ENCODE measurements at places on chromosomes 11 and 22.

- peak; percentile 69 for DNase-seq
Observed at GRCh38 chr11:126163074-126163700, 48.3 kb downstream of the RPUSD4 start.

DNA sequence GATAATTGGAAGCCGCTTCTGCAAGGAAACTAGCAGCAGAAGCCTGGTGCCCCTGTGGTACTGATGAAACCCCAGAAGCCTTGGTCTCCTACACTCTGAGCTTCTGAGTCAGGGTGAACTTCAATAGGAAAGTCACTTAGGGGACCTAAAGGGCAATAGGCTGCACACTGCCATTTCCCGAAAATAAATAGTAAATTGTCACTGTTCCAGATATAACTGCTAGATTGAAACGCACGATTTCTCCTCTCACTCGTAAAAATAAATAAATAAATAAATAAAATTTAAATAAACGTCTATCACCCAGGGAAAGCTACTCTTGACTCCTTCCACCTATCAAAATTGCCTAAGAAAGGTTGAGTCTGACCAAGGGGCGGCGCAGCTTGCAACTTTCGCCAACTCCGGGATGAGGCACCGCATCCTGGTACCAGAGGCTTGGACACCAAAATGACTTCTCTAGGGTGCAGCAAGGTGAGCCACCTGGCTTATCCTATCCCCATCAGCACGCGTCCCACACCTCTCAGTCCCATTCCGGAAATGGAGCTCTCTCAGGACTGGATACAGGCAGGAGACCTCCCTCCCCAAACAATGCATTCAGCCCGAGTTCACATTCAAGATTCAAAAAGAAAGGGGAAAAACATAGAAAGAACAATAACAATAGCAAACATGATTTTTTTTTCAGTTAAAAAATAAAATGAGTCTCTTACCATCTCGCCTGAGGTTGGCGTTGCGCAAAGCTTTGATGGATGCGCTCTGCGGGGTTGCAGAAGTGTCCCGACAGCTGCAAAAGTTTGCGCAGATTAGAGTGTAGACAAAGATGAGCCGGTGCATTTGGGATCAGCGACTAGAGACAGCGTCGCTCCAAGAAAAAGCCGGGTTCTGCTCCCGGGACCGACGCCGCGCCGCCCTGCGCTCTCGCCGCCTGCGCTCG is 583 bp downstream of the PDGFD start:
- DNase-seq: no peak

DNA sequence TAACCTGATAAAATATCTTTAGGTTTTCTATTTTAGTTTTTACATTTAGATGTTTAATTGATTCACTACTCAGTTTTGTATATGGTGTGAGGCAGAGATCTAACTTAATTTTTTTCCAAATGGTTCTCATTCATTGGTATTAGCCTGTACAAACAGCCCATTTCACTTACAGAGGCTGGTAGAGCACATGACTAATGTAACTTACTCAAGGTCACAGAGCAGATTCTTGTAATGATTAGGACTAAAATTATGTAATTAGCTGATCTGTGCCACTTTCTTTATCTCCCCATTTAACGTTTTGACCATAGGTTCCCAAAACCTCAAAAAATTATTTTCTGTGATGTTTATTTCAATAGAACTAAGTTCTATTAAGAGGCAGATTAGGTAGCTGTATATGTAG is 16.5 kb upstream of the TNRC6B start:
- DNase-seq: no peak

- peak; percentile 35 for DNase-seq
Observed at GRCh38 chr11:2314525-2315394, 12.9 kb downstream of the TSPAN32 start.

- no peak for DNase-seq
Observed at GRCh38 chr11:46917109-46917761, 1.1 kb downstream of the LRP4 start.

GRCh38 chr11:43686207-43686606 is 5.7 kb downstream of the HSD17B12 start:
- no peak for DNase-seq

GRCh38 chr11:11982975-11983374 is 25.5 kb downstream of the DKK3 start:
- DNase-seq: no peak

GRCh38 chr11:78860720-78861422 is 286.2 kb upstream of the NARS2 start:
- DNase-seq: no peak

DNA sequence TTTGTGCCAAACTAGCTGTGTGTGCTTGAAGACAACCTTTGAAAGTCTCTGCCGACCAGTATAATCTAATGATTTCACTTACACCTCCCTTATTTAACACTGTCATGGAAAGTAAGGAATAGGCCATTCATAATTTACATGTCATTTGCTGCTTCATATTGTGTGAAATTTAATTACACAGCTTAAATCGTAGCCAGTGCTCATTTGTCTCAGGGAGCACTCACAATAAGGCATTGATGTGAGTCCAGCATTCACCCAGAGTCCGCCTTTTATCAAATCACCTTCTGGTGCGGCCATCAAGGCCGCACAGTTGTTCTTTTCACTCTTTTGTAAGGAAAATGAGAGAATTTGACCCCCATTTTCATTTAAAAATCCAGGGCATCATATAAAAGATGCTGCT is 46.9 kb downstream of the PAX6 start:
- DNase-seq: no peak

- no peak for DNase-seq
Observed at GRCh38 chr11:44595964-44596381, 30.5 kb downstream of the CD82 start.

- no peak for DNase-seq
Observed at GRCh38 chr11:34299284-34299972, 58.4 kb downstream of the ABTB2 start.

DNA sequence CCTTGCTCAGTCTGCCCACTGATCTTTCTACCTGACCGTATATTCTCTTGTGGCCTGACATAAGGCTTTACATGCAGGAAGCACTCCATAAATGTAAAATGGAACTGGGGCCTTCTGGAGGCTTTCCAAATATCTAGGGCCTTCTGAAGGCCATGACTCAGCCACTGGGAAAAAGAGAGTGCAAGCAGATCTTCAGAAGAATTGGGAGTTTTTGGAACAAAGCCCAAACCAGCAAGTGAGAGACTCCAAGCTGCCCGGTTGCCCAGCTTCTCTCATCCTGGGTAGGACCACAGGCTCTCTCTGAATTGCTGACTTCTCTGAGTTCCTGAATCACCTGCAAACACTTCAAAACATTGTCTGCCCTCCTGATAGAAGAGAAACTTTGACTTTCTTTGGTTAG is 107.9 kb upstream of the BMAL1 start:
- peak; percentile 84 for DNase-seq

DNA sequence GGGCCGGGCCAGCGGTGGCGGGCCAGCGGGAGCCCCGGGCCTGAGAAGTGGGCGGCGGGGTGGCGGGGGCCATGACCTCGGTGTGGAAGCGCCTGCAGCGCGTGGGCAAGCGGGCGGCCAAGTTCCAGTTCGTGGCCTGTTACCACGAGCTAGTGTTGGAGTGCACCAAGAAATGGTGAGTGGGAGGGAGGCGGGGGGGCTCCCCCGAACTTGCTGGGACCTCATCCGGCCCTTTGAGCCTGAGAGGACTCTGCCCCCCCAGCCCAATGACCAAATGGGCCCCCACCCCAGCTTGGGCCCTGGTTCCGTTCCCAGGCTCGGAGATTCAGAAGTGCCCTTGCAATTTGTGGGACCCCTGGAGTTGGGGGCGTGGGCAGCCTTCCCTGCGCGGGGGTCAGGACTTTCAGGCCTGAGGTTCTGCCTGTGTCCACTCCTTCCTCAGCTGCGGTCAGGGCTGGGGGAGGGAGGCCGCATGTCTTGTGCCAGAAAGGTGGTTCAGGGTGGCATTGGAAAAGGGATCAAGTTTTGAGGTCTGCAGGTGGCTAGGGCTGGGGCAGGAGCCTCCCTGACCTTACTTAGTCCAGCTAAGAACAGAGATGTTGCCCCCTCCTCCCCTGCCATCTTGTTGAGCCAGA is 496 bp downstream of the EHBP1L1 start:
- DNase-seq: no peak

GRCh38 chr22:26579331-26579886 is 10.5 kb downstream of the TPST2 start:
- no peak for DNase-seq

DNA sequence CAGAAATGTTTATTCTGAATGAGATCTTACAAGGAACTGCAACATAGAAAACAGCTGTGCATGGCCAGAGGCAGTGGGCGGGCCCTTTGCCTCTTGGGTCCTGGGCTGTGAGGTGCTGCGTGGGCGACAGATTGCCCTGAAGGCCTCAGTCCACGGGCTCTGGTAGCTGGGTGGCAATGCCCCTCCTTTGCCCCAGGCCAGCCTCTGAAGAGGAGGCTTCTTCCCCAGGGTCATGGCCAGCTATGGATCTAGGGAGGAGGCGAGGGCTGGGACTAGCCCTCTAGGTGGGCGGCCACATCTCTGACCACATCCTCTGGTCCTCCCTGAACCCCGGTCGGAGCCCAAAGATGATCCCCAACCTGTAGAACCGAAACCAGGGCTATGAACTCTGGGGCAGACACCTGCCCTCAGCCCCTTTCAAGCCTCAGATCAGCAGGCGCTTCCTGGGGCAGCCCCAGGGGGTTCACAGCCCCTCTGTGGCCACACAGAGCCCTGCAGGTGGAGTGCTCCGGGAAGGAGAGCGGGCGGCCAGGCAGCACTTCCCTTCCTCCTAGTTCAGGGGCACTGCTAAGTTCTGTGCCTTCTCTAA is 6.6 kb upstream of the CDC42BPG start:
- DNase-seq: no peak

DNA sequence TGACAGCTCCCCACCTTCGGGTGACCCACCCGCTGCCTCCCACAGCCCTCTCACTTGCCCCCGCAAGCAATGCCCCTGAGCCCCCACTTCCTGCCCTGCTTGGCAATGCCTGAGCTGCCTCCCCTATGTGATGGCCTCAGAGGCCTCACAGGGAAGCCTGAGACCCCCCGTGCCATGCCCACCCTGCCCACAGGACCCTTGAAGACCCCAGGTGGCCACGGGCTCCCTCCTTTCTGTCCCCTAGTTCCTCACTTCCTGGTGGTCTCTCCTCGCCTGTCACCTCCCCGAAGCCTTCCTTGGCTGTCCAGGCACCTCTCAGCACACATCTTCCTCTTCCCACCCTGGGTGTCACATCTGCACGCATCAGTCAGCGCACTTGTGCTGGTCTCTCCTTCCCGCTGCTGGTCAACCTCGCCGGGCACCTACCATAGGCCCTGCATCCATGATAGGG is 90.5 kb downstream of the BRD1 start:
- no peak for DNase-seq

DNA sequence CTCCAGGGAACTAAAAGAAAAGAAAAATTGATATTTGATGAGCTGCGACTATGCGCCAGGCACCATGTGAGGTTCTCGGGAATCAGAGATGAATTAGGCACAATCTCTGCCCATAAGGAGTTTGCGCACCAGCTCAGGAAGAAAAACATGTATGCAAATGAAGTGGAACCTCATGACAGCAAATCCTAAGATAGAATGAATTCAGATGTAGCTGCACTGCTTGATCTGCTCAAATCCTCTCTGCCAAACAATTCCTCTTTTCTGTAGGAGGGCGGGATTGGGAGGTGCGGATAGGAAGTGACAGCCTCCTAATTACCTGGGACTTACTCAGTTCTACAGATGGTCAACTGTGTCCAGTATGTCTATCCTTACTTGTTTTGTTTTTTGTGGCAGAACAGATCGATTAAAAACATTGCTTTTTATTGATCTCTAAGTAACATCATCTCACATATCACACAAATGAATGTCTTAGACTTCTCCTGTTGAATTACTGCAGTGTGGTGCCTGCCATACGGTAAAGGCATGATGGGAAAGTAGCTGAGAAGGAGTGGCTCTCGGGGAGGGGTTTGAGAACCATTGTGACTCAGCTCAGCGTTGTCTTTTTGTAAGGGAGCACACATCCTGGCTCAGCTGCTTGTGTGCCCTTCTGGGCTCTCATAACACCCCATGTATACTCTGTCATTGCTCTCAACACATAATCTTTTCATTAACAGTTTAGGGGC is 13.9 kb downstream of the CRTAM start:
- no peak for DNase-seq

DNA sequence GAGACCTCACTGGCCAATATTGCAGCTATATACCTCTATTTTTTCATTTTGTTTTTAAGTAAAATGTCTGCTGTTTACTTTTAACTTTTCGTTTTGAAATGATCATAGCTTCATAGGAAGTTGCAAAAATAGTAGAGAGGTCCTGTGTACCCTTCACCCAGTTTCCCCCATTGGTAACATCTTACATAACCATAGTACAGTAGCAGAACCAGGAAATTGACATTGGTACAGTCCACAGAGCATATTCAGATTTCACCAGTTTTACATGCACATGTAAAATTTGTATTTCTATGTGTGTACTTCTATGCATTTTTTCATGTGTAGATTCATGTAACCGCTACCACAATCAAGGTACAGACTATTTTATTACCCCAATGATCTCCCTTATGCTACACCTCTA is 3.8 kb downstream of the AMOTL1 start:
- DNase-seq: no peak

GRCh38 chr11:44029977-44030911 is 17.5 kb upstream of the ACCSL start:
- DNase-seq: no peak

GRCh38 chr11:47306484-47306844 is 36.5 kb downstream of the MADD start:
- DNase-seq: no peak

GRCh38 chr11:78647986-78648875 is 73.6 kb upstream of the NARS2 start:
- DNase-seq: no peak

DNA sequence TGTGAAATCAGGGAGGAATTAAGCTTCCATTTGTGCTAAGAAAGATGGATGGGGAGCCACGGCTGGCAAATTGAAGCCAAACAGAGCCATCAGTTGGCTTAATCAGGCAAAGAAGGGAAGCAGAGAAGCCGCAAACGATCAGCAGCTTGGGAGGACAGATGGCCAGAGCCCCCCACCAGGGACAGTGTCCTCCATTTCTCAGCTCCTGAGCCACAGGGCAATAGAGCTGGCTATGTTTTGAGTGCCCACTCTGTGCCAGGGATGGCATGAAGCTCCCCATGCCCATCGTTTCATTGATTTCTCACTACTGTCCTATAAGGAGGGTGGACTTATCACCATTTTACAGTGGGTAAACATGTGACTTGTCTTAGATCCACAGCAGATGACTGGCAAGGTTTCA is 126.3 kb upstream of the ASPHD2 start:
- DNase-seq: no peak

- DNase-seq: no peak
Observed at GRCh38 chr11:19279451-19279850, 38.7 kb upstream of the E2F8 start.

DNA sequence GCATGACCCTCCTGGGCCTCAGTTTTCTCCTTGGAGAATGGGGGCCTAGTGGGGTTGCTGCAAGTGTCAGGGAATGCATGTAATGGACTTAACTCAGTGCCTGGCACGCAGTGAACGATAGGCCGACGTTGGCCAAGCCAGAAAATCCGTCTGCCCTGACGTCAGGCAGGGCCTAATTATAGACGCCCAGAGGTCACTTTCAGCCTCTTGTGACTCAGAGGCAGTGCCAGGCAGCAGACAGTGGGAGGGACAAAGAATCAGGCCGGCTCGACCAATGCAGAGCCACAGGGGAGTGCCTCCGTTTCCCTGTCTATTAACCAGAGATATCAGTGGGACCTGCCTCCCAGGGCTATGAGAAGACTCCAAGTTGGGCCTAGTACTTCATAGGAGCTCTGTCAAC is 115.0 kb downstream of the MN1 start:
- DNase-seq: no peak
